Mesothelial cell of epicardium (in vitro differentiated cells): ENCODE measurements at places on chromosomes 3 and 15.

- DNase-seq, result no peak
Measured at GRCh38 chr3:162525066-162525742, 1028.6 kb downstream of the OTOL1 start.

- DNase-seq, result no peak
Measured at GRCh38 chr15:63497642-63498467, 6.5 kb upstream of the USP3 start.

DNA sequence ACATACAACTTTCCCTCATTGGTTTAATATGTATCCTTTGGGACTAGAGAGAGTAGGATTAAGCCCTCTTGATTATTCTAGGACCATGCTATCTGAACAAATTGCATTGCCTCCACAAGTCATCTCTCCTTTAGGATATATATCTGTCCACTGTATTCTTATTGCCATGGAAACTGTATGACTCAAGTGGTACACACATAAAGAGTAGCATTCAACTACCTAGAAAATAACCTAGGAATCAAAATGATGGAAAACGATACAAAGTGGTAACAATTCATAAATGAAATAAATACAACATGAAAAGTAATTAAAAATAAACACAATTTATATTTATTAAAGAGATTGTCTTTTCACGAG is 212.1 kb upstream of the P2RY1 start:
- DNase-seq, result no peak

GRCh38 chr3:12149029-12149428 is 9.7 kb downstream of the TIMP4 start:
- no peak for DNase-seq

- no peak for DNase-seq
Measured at GRCh38 chr15:99732751-99733267, 428 bp downstream of the LYSMD4 start.

- DNase-seq, result no peak
Measured at GRCh38 chr3:171469376-171469775, 9.2 kb upstream of the TNIK start.

- no peak for DNase-seq
Measured at GRCh38 chr3:123038751-123039150, 11.2 kb upstream of the SEMA5B start.

GRCh38 chr3:193896419-193896818 is 239.5 kb upstream of the HES1 start:
- DNase-seq, result no peak

GRCh38 chr3:105805404-105805803 is 63.4 kb downstream of the CBLB start:
- DNase-seq, result no peak

DNA sequence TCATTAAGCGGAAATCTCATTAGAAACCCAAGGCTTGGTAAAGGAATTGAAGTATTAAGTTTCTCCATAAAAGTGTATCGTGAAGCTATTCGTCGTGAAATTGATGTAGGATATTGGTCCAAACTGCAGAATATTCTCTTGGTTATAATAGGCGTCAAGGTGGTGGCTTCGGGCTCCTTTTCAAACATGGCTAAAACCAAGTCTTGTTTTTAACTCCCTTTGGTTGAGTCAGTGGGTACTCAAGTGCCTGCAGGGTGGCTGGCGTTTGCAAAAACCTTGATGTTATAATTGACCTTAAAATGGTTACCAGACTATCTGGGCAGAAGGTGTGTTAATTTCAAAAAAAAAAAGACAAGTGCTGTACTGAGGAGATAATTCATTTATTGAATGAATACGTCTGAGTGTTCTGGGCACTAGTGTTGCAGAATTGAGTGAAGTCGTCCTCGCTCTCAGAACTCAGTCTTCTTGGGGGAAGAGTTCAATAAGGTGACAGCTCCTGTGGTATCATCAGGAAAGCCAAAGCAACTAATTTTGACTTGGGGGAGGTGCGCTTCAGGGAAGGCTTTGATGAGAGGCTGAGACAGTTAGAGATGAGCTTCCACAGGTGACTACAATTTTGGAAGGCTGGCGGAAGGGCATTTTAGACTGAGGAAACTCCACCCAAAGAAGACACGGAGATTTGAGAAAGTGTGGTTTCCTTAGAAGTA is 1.5 kb downstream of the UBE2Q2 start:
- DNase-seq, result no peak
